Stimulated activated CD8-positive, alpha-beta memory T cell treated with anti-CD3 and anti-CD28 coated beads, Interleukin-15, amount 100 ng/mL, for 4 hours (primary cell): ENCODE measurements at places on chromosomes 5 and 9.

- DNase-seq: no peak
Measured at GRCh38 chr9:121649476-121650216, 1.8 kb upstream of the DAB2IP start.

GRCh38 chr5:151449297-151449696 lies 1.9 kb downstream of the SLC36A1 start:
- no peak for DNase-seq

DNA sequence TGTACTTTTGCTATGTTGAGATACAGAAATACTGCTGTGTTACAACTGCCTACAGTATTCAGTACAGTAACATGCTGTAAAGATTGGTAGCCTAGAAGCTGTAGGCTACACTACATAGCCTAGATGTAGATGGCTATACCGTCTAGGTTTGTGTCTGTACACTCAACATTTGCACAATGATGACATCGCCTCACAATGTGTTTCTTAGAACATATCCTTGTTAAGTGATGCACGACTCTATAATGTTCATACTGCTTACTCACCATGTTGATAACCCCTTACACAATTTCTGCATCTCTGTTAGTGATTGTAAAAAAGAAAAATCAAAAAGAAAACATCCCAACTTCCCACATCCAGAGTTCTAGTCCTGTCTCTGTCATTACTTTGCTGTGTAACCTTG lies 450.0 kb downstream of the CCDC171 start:
- DNase-seq: no peak

DNA sequence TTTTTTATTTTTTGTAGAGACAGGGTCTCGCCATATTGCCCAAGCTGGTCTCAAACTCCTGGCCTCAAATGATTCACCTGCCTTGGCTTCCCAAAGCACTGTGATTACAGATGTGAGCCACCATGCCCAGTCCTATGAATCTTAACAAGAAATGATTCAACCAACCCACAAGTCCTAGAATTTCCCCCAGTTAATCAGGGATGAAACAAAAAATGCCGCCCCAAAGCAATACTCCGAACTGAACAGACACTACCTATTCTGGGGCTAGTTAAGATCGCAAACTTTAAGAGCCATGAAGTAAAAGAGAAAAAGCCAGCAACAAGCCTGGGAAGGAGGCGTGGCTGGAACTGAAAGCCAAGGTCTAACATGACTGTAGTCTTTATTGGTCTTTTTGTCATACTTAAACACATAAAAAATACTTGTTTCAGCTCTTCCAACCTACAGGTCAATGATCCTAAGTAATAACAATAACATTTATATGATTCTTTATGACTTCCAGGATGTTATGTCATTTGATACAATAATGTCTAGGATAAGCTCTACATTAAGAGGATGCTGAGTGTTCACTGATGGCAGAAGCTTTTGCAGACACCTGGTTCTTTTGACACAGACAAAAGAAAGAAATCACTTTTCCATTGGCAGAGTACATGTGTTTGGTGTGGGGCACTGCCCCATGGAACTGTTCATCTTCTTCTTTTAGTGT lies 361.1 kb upstream of the TLE4 start:
- DNase-seq: no peak

DNA sequence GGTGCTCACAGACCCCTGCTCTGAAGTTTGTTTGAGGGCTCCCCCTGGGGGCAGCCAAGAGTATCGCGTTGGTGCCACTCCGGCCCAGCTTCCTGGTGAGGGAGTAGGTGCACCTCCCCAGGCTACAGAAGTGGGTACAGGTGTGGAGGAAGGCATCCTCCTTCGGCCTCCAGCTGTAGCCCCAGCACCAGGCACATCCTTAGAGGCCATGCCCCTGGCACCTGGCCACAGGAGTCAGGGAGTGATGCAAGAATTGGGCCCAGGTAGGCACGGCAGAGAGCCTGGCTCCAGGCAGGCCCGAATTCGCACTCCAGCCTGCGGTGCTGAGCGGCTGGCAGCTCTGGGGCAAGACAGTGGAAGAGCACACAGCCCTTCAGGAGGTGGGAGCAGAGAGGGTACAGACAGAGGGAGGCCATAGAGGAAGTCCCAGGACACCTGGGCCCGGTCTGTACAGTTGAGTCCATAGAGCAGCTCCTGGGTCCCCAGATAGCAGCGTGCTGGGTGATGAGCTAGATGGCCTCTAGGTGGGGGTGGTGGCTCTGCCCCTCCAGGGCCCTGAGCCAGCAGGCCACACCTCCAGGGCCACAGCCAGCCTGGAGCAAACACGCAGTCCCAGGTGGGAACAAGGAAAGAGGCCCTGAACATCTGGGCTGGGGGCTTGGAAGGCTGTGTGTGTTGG lies 2.4 kb downstream of the SAPCD2 start:
- peak; percentile 76 for DNase-seq

- DNase-seq: no peak
Measured at GRCh38 chr9:85056203-85056572, 386.7 kb downstream of the NTRK2 start.

GRCh38 chr5:170747357-170747756 lies 36.2 kb upstream of the GABRP start:
- no peak for DNase-seq
